ENCODE measurements at places on chromosomes 3 and 15.

DNA sequence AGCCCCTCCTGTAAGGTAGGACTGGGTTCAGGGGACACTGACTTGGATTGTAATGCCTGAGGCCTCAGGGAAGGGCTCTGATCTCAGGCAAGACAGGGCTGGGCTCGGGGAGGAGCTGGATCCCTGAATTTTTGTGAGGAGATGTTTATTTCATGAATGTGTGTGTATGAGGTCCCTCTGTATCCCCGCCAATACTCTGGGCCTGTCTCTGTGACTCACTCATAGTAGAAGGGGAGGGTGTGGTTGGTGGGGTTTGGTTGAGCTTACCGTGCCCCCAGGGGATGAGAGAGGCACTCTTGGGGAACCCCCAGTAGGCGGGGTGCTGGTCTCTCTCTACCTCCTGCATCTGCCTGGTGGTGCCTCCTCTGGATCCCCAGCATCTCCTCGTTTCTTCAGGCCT, 28.1 kb downstream of the RPSA start:
- no peak for DNase-seq

- no peak for DNase-seq
These were observed 507.1 kb downstream of the IGSF11 start for GRCh38 chr3:118527514-118528044.

- DNase-seq, result no peak
These were observed 13.6 kb downstream of the LXN start for GRCh38 chr3:158658889-158659288.

GRCh38 chr3:195711813-195712534, 8.8 kb upstream of the MUC20 start:
- DNase-seq, result no peak

DNA sequence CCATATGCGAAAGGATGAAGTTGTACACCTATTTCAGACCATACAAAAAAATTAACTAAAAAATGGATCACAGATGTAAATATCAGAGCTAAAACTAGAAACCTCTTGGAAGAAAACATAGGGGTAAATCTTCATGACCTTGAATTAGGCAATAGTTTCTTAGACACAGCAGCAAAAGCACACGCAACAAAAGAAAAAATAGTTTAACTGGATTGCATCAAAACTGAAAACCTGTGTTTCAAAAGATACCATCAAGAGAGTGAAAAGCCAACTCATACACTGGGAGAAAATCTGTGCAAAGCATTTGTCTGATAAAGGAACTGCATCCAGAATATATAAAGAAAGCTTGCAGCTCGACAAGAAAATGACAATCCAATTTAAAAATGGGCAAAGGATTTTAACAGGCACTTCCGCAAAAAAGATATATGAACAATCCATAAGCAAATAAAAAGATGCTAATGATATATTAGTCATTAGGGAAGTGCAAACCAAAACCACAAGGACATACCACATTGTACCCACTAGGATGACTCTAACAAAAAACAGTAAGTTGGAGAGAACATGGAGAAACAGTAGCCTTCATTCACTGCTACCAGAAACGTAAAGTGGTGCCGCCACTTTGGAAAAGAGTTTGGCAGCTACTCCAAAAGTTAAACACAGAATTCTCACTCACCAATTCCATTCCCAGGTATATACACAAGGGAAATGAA, 263.1 kb downstream of the ADAMTS17 start:
- DNase-seq, result no peak

GRCh38 chr3:178267158-178267844, 268.9 kb upstream of the KCNMB2 start:
- no peak for DNase-seq

- DNase-seq, result no peak
These were observed 100.8 kb downstream of the KLF13 start for GRCh38 chr15:31427411-31427810.

DNA sequence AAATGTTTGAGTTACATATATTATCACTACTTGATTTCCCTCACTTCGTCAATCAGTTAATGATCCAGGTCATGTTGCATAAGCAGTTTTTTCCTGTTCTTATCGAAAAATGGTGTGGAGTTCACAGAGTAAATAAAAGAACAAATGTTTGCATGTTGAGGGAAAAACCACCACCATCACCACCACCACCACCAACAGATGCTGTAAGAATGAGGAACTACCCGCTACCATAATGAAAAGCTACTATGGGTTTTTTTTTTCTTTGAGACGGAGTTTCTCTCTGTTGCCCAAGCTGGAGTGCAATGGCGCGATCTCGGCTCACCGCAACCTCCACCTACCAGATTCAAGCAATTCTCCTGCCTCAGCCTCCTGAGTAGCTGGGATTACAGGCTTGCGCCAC, 27.6 kb downstream of the RUBCN start:
- no peak for DNase-seq

DNA sequence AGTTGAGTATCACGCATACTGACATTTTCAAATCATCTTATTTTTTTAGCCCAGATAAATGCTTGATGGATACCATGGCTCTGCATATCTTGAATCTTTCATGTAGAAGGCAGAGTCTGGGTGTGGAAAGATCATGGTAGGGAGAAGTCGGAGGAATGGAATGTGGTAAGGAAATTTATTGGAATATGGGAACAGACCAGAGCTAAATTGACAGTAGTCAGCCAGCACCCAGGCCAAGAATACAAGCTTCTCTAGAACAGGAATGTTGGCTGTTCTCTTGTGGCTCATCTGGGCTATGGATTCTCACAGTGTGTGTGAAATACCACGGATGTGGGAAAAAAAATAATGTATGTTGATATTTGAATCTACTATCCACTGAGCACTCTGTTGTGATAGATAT, 305.7 kb upstream of the COL8A1 start:
- DNase-seq, result no peak

GRCh38 chr15:49415638-49416037, 7.4 kb upstream of the FGF7 start:
- DNase-seq, result no peak

DNA sequence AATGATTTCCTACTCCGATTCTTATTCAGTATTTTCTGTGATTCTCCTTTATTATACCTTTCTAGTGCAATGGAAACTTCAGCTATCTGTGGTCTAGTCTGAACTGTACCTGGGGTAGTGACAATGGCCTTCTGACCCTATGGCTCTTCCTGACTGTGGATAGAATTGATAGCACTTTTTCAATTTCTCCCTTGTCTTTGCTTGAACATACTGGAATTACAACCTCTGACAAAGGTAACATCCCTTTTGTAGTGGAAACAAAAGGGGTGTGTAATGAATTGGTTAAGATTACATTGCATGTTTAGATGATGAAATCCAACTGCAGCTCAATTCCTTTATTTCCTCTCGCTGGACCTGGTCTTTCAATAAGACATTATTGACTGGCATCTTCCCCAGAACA, 21.0 kb upstream of the SOX2 start:
- no peak for DNase-seq

DNA sequence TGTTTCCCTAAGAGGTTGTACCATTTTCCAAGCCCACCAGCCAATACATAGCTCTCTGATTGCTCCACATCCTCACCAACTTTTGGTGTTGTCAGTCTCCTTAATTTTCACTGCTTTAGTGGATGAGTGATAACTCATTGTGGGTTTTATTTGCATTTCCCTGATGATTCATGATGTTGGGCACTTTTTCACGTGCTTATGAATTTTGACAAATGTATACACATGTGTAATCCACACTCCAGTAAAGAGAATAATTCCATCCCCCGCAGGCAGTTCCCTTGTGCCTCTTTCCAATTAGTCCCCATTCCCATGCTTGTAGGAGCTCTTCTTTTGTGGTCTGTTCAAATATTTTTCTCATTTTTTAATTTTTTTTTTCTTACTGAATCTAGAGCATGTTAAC, 52.4 kb downstream of the ANP32A start:
- no peak for DNase-seq

DNA sequence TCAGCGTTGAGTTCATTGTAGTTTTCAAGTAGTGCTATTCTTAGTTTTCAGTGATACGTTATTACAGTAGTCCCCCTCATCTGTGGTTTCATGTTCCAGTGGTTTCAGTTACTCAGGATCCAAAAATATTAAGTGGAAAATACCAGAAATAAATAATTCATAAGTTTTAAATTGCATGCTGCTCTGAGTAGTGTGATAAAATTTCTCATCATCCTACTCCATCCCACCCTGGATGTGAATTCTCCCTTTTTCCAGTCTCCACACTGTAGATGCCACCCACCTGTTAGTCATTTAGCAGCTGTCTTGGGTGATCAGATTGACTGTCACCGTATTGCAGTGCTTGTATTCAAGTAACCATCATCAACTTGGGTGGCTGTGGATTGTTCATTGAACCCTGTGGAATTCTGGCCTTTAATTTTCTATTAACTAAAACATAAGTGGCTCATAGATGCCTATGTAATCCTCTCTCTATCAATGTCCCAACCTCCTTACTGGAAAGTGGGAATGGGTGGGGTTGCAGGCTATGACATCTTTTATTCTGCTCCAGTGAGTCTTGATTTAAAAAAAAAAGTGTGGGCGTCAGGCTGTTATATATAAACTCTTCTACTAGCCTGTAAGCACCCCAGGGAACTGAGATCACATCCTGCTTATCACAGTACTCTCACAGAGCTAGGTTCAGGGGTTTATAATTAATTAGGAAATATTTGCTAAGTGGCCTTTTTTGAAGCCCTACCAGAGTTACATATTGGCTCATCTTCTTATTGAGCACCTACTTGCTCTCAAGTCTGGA, 97.5 kb downstream of the CFAP20DC start:
- no peak for DNase-seq

GRCh38 chr3:155065537-155065936, 14.6 kb upstream of the MME start:
- no peak for DNase-seq

Measured in NCI-H2171 (cell line).